Suppressor macrophage treated with lipopolysaccharide for 4 hours (primary cell): ENCODE measurements at places on chromosomes 7 and 10.
A peak's percentile ranks its signal among the peaks of the same experiment; 100 is the strongest.

DNA sequence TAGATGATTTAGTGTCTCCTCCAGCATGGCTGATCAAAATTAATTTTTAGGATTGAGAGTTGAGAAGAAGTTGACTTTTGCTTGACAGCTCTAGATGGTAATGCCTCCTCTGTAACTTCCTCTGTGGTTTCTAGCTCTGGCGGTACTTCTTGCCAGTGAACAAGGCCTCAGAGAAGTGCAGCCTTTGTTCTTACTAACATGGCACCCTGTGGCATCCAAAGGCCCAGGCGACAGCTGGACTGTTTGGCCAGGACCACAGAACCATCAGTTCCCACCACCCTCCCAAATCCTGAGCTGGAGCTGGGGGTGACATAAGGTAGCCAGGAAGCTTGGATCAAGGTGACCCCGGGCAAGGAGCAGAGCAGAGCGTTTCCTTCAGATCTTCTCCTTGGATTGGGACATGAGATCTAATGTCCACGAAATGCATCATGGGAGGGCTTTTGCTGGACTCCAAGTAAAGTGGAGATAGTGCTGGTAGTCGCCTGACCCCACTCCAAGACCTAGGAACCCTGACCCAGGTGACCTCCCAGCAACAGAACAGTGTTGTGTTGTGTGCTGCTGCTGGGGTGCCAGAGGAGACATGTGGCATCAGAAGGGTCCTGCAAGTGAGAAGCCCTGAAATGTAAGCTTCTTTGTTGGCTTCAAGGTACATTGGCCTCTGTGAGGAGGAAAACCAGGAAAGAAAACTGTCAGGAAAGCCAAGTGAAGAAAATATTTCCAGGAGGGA, 41.8 kb downstream of the APBB1IP start:
- peak; percentile 38 for DNase-seq

GRCh38 chr7:135817583-135817982, 69.0 kb upstream of the FAM180A start:
- DNase-seq: no peak

DNA sequence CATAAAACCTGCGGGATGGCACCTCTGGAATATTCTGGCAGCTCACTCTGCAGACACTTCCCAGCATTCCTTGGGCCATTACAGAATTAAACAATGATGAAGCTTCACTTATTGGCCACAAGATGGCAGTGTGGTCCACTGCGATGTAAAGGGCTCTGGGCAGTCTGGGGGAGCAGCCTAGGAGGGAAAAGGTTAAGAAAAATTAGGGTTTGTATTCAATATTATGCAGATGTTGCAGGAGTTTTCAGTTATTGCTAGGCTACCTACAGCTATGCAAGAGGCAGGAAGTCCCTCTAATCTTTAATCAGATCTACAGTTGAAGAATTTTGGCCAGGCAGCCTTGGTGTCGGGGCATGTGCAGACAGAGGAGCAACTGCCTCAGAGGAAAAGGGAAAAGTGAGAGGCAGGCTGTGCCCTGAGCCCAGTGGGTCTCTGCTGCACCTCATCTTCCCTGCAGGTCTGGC, 233.2 kb upstream of the PRSS1 start:
- DNase-seq: peak; percentile 71

GRCh38 chr10:102769375-102770107, 25.8 kb downstream of the WBP1L start:
- DNase-seq: no peak

DNA sequence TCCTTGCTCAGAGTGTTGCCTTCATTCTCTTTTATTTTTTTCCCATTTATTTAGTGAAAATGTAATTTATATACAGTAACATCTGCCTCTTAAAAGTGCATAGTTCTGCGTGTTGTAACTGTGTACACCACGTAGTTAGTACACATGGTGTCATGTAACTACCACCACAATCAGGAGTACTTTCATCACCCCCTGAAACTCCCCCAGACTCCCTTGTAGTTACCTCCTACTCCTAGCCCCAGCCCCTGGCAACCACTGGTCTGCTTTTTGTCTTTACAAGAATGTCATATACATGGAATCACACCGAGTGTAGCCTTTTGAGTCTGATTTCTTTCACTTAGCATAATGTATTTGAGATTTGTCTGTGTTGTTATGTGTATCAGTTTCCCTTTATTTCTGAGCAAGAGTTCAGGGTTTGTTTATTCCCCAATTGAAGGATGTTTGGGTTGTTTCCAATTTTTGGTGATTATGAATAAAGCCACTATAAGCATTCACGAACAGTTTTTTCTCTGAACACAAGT, 50.6 kb downstream of the GRK5 start:
- no peak for DNase-seq

DNA sequence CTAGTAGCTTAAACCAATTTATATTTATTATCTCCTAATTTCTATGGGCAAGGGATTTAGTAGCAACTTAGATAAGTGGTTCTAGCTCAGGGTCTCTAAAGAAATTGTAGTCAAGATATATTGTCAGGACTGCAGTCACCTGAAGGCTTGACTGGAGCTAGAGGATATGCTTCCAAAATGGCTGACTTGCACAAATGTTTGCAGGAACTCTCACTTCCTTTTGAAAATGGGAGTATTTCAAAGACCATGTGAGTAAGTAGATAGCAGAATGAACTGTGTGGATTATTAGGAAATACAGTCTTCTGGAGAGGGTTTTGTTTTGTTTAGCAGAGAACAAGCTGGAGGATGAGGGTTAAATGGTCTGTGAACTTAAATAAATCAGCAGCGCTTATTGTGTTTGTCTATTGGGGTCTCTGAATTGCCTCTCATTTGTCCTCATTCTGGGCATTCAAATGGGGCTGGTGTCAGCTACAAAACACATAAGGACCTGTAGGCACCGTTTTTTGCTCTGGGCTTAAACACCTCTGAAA, 524.6 kb downstream of the LRMDA start:
- peak; percentile 61 for DNase-seq

DNA sequence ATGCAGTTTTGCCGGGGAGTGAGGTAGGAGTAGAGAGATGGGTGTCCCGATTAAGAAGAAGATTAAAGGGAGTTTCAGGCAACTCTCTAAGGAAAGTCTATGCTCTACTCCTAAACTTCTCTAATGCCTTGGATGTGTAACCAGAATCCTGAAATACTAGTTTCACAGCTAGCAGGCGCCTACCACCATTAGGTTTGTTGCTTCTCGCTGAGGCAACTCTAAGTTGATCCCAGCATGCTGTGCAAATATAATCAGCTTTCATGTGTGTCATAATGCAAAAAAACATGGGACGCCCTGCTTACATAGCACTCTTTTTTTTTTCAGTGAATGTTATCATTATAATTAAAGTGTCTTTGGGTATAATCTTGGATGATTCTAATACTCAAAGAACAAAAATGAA, 50.4 kb upstream of the FAM3C start:
- DNase-seq: no peak

- peak; percentile 67 for DNase-seq
Measured at GRCh38 chr10:71769279-71769823, 4.0 kb downstream of the VSIR start.

DNA sequence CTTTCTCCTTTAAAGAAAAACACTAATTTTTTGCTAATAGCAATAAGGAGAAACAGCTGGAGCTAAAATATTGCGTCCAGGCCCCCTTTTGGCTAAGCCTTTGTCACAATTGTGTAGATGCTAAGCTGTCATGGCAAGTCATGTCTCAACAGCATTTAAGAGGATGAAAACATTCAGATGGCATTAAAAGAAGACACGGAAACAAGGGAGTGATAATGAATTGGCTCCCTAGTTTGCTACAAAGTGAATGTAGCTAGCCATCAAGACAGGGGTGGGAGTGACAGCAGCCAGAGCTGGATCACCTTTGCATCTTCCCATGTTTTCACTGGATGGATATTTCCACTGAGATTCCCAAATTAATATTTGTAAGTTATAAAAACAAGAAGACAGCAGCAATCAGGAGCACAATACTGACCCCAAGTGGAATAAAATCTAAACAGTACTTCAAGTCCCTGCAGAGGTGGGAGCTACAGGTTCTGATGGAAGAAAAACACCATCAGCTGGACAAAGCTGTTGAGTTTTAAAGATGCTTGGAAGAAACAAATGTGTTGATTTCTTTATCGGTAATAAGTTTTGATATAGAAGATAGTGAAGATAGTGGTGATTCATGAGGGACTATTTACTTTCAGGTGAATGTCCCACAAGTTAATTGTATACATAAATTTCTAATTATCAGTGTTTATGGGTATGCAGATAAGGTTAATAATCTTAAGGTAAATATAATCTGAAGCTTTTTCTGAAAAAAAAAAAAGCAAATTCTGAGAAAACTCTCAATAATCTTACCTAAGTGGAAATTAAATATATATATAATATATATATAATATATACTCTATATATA, 129.4 kb downstream of the SLC16A9 start:
- DNase-seq: no peak

GRCh38 chr10:78691301-78692030, 377.3 kb upstream of the ZMIZ1 start:
- no peak for DNase-seq

DNA sequence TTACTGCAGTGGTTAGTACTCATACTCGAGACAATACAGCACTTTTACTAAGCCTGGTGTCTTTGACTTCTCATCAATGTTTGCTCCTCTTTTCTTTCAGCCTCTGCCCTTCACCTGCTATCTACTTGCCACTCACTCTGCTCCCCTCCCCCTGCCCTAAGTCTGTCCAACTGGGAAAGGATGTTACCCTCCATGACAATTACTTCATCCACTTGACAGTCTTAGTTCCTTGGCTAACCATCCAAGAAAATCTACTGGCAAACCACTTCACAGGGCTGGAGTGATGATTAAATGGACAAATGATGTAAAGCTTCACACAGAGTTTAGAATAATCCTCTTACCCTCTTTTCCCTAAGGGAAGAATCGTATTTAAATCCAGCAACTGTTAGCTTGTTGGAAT, 8.2 kb upstream of the DLD start:
- DNase-seq: no peak

DNA sequence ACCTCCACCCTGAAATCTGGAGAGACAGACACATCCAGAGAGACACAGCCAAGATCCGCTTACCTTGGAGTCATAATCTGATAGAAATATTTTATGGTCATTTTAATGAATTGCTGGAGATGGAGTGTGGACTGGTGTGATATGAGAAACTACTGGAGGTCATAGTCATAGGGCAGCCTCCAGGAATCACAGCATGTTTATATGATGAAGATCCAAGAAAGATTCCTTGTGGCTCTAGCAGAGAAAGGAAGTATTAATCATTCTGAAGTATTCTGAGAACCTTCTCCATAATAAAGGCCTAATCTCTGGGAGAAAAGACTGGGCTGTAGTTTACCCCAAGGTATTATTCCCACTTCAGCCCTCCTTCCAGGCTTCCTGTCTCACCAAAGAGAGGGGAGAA, 38.0 kb downstream of the POLR1F start:
- no peak for DNase-seq

DNA sequence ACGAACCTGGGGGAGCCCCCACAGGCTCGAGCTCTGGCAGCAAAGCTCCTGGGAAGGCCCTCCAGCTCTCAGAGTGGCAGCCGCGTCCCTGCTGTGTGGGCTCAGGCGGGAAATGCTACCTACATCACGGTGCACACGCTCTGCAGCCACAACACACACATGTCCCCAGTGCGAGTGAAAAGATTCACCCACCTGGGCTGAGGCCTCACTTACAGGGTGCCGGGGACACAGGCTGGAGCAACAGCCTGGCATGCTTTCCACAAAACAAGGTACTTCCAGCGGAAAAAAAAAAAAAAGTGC, 410.4 kb upstream of the FOXK1 start:
- DNase-seq: no peak

- DNase-seq: no peak
Measured at GRCh38 chr10:43055991-43056567, 20.8 kb upstream of the RET start.

DNA sequence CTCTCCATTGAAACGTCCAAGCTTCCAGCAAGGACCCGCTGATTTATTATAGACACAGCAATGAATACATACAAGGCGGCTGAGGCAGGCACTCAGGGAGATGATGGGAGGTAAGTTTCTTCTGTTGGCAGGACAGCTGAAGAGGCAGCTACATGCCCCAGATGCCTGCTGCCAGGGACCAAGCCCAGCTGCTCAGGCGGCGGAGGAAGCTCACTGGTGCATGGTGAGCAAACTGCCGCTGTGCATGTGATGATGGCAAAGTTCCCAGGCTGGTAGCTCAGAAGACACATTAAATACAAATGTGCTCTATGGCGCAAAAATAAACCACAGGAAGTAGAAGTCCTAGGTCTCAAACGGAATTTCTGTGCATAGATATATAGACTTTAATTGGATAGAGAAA, 2.3 kb downstream of the DNTT start:
- DNase-seq: peak; percentile 51

DNA sequence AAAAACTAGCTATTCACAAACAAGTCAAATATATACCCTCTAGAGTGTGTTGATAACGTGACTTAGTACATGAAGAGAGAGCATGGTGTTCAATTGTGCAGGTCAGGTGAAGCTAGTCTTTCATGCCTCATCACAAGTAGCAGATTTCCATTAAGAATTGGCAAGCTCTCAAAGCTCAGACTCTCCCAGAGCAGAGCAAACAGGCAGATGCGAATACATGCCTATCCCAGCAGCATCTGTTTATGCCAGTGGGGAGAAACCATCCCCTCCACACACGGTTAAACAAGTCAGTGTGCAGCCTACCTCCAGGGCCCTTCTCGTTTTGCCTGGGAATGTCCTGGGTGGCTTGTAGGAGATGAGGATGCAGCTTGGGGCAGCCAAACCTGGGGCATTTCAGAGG, 532.5 kb upstream of the C7orf33 start:
- no peak for DNase-seq

GRCh38 chr10:98028168-98028770, 2.2 kb downstream of the CRTAC1 start:
- peak; percentile 59 for DNase-seq

- DNase-seq: peak; percentile 60
Measured at GRCh38 chr7:130486114-130486953, 5.6 kb upstream of the MEST start.

DNA sequence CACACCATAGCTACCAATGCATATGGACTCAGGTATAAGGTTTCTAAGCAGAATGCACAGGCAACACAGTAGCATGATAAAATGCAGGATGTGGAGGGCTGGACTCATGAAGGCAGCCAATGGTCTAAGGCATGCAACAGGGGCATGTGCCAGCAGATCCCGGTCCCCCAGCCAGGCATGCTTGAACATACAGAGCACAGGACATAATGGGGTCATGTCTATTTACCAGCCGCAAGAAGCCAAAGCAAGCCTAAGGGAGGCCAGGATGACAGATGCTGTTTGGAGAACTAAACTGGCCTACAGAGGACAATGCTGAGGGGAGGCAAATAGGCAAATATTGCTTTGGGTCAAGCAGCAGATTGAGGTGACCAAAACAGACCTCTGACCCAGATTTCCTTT, 60.0 kb upstream of the PDLIM1 start:
- no peak for DNase-seq

DNA sequence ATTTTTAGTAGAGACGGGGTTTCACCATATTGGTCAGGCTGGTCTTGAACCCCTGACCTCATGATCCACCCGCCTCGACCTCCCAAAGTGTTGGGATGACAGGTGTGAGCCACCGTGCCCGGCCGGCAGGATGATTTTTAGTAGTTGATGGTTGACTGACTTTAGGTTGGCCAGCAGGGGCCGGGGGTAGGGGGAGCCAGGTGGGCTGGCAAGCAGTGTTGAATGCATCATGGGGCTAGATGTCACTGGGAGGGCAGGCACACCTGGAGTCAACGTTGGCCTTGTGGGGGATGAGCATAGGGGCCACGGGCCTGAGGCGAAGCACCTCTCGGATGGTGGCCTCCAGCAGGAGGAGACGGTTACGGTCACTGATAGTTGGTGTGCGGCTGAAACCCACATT, 5.0 kb downstream of the CYP17A1 start:
- DNase-seq: no peak
